ENCODE measurements at places on chromosomes 11 and 22. TPM values are rescaled to one million over a fixed set of nuclear protein-coding genes. Genes with fewer than 3 reads are reported as not detected.

DNA sequence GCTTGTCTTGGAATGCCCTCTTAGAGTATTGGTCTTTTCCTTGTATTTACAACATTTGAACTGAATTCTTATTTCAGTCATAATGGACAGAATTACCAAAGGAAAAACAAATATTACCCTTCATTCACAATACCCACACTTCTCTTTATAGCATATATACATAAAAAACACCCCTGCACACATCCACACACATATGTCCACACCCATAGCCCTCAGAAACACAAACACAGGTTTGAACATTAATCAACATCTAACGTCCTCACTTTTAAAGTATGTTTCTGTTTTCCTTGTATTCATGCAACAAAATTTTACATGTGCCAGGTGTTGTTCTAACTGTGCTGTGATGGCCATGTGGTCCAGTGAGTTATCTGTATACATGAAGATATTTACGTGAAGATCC, 11.6 kb upstream of the NXPE2 start:
- DNase-seq = no peak

GRCh38 chr11:69958308-69958707, 119.8 kb upstream of the ANO1 start:
- DNase-seq = peak; percentile 28

- peak; percentile 3 for DNase-seq
Measured at GRCh38 chr11:107118025-107118720, 99.9 kb upstream of the GUCY1A2 start.

GRCh38 chr11:57514538-57515331, 767 bp downstream of the SLC43A1 start:
- DNase-seq = peak; percentile 48

GRCh38 chr11:78202733-78203167, 14.0 kb downstream of the USP35 start:
- no peak for DNase-seq

- DNase-seq = peak; percentile 87
Measured at GRCh38 chr11:66951927-66952337, 6.3 kb downstream of the PC start.

GRCh38 chr11:127791844-127792243, 791.3 kb upstream of the KIRREL3 start:
- DNase-seq = no peak

GUCY1A2 gene
- 0.64 TPM for total RNA-seq

ANO3 gene
- under 0.01 TPM for total RNA-seq

DEUP1 gene
- not detected for total RNA-seq

CEP57 gene
- 48.4 TPM for total RNA-seq

DNAJB7 gene
- total RNA-seq = not detected
